ENCODE measurements at places on chromosomes 5 and 9.

DNA sequence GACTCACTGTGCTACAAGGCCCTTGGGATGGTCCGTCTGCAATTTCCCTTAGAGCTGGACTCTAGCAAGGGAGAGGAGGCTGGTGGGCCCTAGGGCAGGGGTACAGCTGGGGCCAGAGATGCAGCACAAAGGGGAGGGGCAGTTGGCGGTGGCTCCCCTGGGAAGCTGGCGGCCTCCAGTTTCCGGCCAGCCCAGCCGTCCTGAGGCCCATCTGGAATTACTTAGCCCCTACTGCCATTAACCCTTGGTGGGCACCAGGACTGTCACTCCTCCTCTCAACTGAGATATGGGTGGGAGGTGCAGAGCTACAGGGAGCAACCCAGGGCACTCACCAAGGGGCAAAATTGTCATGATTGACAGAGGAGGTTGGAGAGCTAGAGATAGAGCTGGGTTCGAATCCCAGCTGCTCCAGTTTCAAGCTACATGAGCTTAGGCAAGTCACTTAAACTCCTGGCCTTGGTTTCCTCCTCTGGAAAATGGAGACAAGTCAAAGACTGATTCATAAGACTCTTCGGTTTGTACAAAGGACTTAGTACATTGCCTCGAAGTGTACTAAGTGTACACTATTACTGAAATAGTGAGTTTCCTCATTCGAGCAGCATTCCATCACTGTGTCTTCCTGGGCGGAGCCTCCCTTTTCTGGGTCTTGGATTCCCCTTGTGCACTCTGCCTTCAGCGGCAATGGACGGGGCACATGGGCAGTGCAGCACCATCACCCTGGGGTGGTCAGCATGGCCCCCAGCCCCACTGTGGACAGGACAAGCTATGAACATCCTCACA, 2.7 kb upstream of the PDGFRB start:
- no peak for DNase-seq

DNA sequence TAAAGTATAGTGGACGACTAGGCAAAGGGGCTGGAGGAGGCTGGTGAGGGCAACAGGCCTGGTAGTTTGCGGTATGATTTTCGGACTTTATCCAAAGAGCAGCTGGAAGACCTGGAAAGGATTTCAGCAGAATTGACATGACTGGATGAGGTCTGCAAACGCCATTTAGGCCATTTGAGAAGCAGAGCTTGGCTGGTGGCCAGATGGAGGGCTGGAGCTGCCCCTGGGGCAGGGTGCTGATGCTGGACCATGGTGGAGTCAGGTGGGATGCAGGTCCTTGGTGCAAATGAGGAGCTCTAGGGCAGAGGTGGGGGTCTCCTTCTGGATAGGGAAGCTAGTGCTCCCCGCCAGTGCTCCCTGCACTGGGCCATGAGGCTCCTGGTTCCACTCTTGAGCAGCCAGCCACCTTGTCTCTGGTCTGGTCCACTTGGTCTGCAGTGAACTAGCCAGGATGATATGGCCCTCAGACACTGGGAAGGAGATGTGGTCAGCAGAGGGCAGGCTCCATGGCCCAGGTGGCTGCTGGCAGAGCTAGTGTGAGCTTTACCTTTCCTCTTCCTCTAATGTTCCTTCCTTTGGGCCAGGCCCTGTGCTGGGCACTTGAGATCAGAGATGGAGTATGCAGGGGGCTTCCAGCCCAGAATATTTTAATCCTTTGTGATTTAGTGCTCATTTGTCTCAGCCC, 31.4 kb downstream of the COL27A1 start:
- no peak for DNase-seq

DNA sequence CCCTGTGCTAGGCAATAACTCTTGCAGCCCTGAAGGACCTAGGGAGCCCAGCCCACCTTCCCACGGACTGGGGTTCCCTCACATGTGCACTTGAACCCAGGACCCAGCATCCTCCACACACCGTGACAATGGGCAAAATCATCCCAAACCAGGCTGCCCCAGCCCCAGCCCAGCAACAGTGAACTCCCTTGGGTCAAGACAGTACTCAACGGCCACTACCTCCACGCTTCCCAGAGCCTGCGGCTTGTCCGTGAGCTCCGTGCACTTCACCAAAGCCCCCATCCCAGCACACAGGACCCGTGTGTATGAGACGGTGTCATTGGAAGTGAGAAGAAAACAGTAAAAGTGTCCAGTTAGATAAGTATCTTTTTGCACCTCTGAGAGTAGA, 55.8 kb downstream of the IPPK start:
- DNase-seq, result no peak

DNA sequence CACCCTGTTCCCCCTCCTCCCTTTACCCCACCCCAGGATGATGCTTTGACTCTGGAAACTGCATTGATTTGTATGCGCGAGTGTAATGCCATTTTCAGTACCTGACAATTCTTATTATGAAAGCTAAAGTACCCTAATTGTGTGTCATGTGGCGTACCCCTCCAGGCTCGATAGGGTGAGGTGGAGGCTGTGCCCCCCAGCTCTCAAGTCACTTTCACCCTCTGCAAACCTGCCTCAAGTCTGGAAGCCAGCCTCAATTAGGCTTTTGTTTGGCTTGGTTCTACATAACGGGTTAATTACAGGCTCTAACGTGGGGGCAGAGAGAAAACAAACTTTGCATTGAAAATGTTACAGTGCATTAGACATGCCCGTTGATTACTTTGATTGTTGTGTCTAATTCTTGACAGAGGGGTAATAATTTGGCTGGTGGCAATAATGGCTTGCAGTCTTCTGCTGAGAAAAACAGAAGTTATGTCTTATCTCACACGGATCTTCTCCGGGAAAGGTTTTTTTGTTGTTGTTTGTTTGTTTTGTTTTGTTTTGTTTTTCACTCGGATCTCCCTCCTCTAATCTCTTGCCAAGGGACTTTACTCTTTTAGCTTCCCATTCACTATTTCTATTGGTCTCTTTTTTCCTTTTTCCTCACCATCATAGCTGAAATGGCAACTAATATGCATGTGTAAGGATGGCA, 12.6 kb downstream of the ISL1 start:
- DNase-seq, result no peak

- DNase-seq, result no peak
Measured at GRCh38 chr9:132833550-132834121, 44.4 kb downstream of the AK8 start.

- DNase-seq, result no peak
Measured at GRCh38 chr9:121698627-121699570, 47.5 kb downstream of the DAB2IP start.

GRCh38 chr9:124771867-124772679, 962 bp upstream of the NR6A1 start:
- DNase-seq, result peak; percentile 35

- DNase-seq, result no peak
Measured at GRCh38 chr5:35247648-35248034, 17.4 kb upstream of the PRLR start.

All from stimulated activated naive CD4-positive, alpha-beta T cell (primary cell).